ENCODE measurements at places on chromosomes 3 and 15.

GRCh38 chr3:51717446-51717845 lies 10.6 kb downstream of the GRM2 start:
- DNase-seq, result no peak

- no peak for DNase-seq
These were observed 35.9 kb upstream of the CEMIP start for GRCh38 chr15:80743189-80743833.

- no peak for DNase-seq
These were observed 782.0 kb upstream of the ALCAM start for GRCh38 chr3:104584682-104585081.

DNA sequence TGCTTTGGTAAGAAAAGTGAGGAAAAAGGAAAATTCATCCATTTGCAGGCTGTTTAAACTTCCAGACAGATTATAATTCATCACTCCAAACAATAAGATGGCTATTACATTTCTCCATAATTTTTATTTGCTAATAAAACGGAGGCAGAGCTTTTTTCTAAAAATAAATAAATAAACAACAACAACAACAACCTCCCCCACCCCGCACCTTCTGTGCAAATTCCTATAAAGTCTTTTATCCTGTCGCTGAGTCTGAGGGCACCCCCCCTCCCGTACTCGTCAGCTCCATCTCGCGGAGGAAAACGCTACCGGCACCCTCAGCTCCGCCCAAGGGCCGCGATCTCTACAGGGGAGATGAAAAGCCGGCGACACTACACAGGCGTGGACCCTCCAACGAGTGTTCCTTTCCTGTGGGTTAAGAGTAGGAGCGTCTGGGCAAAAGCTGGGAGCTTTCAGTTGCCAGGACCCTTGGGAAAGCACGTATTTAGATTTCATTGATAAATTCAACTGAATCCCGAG lies 1.0 kb upstream of the ATP1B3 start:
- DNase-seq, result peak; percentile 91

All from activated CD4-positive, alpha-beta memory T cell treated with anti-CD3 and anti-CD28 coated beads for 36 hours (primary cell).